ENCODE measurements at places on chromosomes 4 and X.

GRCh38 chr4:31896349-31896748, 1176.2 kb downstream of the PCDH7 start:
- no peak for DNase-seq

DNA sequence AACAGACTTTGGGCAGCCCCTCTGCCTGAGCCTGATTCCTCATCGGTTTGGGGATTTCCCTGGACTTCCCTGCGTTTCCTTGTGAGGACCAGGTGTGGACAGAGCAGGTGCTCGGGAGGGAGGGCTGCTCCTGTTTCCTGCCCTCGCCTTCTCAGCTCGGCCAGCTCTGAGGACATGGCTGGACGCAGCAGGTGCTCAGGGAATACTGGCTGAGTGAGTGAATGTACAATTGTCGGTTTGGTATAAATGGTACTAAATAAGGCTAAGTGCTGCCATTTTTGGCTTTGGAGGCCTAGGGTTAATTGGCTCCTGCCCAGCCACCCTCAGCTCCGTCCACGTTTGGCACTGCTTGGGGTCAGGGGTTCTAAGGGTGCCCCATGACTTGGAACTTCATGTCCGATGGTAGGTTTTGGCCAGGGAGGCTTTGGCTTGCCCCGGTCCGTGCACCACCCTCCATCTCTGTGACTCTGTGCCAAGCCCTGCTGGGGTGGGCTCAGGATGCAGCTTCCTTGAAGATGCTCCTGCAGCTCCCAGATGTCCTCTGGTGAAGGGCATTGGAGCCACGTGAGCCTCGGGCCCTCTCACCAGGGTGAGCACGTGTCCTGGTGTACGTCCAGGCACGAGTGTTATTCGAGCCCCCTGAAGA, 45.0 kb upstream of the NKX1-1 start:
- no peak for DNase-seq

DNA sequence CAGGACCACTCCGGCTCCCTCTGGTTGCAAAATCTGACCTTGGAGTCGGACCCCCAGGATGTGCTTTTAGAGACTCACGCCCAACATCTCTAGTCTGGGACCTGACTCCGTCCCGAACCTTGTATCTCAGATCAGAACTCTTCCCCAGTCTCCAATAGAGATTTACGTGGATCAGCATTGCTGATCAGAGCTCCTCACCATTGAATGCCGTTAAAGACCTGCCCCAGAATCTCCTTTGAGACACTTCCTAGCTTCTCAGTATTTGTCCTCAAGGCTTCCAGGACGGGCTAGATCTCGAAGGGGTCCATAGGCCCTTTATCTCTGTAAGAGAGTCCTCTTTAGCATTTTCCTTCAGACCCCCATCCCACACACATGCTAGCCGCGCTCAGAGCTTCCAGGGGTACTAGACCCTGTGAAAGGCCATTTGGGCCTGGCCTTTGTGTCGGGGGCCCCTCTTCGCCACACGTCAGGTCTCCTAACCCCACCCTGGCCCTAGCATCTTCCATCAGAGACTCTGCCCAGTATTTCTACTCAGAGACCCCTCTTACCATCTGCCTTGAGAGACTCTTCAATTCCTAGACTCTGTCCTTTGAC, 662 bp downstream of the UBA1 start:
- DNase-seq = no peak

GRCh38 chrX:48800574-48801279, 1.1 kb upstream of the HDAC6 start:
- DNase-seq = no peak

Measured in stimulated activated CD8-positive, alpha-beta memory T cell treated with anti-CD3 and anti-CD28 coated beads, Interleukin-2, amount 100 ng/mL, for 1 hour (primary cell).